ENCODE measurements at places on chromosomes 11 and 22.
A peak's percentile ranks its signal among the peaks of the same experiment; 100 is the strongest.

- no peak for DNase-seq
Observed at GRCh38 chr11:118912742-118913410, 12.8 kb downstream of the BCL9L start.

DNA sequence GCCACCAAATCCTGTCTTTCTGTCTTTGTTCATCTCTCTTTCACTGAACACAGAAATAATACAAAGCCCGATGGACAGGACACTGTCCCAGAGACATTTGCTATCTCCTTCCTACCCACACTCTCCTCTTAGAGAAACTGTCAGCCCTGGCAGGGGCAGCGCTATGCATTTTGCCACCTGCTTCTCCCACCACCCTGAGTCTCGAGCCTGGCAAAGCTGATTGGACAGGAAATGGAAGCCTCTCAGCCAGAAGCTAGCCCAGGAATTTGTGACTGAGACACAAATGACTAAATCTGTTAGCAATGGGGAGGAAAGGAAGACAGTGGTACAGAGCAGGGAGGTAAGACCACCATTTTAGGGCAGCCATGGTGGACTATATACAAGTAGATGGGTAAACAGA lies 14.9 kb upstream of the GALNT18 start:
- DNase-seq: no peak

DNA sequence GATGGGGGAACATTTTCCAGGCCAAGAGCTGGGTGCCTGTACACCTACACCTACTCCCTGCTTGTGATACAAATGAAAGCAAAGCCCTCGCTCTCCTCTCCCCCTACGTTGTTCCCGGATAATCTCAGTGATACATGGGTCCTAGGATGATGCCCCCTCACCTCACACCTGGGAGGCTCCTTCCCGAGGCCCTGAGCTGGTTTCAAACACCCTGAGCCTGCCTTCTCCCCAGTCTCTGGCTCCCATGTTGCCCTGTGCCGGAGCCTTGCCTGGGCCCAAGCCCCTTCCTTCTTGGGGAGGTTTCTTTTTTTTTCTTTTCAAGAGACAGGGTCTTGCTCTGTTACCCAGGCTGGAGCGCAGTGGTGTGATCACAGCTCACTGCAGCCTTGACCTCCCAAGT lies 23.3 kb downstream of the TRMU start:
- DNase-seq: no peak

DNA sequence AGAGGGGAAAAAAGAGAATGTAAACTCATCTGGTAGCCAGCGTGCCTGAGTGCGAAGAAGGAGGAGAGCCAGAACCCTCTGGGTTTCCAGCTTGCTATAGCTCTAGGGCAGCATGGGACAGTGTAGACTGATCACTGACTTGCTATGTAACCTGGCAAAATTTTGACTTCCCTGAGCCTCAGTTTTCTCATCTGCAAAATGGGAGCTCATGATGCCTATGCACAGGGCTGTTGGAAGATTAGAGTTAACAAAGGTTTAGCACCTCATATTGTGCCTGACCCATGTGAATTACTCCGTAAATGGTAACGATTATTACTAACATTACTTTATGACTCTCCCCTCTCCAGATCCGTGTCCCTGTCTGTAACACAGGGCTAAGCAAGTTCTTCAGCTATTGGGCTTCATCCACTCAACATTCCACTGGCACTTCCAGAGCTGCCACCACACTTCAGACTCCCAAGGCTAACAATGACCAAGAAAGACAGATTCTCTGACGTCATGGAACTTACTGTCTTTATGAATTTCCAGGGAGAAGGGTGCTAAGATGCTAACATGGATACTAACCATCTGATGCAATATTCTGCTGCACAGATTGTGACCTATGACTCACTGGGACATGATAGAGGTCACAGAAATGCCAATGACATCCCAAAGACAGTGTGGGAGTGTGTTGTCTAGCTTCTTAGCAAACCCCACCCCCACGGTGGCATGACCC lies 195.2 kb downstream of the TRIM29 start:
- DNase-seq: no peak

DNA sequence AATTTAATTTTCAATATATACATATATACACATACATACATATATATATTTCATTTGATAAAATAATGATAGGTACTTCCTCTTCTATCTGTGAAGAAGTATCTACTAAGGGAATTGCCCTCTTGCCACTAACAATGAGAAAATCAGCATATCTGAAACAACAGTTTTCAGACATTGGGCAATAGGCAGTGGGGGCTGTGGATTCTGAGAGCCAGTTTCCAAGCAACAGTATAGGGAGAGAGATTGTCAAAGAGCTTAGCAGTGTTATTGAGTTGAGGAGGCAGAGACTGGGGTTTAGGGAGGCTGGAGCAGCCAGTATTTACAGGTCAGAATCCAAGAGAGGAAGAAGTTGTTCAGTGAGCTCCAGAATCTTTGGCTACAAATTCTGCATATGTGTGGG lies 119.3 kb downstream of the ARFGAP2 start:
- no peak for DNase-seq

DNA sequence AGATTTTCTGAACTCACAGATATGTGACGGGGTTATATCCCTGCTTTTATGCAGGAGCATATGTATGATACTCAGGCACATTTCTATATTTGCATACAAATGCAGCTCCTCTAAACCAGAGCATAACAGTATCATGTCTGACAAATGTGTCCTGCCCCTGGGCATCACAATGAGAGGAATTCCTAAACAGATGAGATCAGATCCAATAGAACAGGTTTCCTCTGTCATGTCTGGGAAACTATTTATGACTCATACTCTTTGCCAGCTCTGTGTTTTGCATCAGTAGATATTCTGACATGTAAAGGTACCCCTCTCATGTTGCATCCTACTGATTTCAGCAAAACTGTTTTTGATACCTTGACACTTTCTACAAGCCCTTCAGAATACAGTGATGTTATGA lies 29.4 kb downstream of the SYT9 start:
- DNase-seq: peak; percentile 4

- DNase-seq: no peak
Observed at GRCh38 chr11:62854013-62854824, 14.8 kb upstream of the WDR74 start.

DNA sequence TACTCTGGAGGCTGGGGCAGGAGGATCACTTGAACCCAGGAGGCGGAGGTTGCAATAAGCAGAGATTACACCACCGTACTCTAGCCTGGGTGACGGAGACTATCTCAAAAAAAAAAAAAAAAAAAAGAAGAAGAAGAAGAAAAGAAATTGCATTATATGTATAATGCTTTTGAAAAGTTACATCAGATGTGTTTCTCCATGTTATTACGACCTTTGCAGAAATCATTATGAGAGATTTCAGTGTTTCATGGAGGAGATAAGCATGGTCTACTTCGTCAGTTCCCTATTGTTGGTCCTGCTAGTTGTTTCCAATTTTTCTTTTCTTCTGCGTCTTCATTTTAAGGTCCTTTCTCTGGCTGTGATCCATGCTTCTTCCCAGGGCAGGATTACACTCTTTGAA lies 3.0 kb downstream of the MIAT start:
- no peak for DNase-seq

- no peak for DNase-seq
Observed at GRCh38 chr11:120259988-120260565, 20.1 kb downstream of the POU2F3 start.

GRCh38 chr22:25192406-25192805 lies 7.3 kb upstream of the CRYBB3 start:
- DNase-seq: no peak

GRCh38 chr22:37922191-37922590 lies 16.1 kb downstream of the MICALL1 start:
- no peak for DNase-seq

DNA sequence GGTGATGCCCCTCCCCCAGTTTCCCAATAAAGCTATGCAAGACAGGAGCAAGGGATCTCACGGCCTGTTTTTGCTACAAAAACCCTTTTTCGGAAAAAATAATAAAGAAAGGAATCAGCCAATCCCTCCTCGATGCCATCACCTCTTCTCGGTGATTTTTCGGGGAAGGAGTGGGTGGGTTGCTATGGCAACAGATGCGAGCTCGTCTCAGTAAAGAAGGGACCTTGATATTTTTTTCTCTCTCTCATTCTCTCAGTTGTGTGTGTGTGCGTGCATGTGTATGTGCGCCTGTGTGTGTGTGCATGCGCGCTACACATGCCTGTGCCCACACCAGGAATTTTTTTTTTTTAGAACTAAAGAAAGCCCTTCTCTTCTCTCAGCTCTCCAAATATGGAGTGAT lies 3.8 kb upstream of the NPAS4 start:
- DNase-seq: no peak

- no peak for DNase-seq
Observed at GRCh38 chr11:130725421-130726233, 190.7 kb downstream of the SNX19 start.

DNA sequence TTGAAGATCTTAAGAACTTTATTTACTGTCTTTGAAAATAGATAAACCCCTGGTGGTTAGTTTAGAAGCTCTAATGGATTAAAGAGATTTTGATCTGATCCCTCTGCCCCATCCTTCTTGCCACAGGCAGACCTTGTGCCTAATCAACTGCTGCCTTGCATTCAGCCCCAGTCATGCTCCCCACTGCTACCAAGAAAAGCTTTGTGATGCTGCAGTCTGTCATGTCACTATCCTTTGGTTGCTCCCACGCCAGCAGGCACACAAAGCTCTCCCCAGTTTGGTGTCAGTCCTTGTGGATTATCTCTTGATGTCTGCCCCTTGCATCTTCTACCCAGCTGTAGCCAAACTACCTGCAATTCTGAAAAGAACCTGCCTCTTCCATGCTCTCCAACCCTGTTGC lies 112.2 kb downstream of the MTNR1B start:
- no peak for DNase-seq

- DNase-seq: no peak
Observed at GRCh38 chr11:118924591-118925585, 838 bp downstream of the BCL9L start.

- no peak for DNase-seq
Observed at GRCh38 chr11:117438371-117439000, 110.8 kb downstream of the CEP164 start.

DNA sequence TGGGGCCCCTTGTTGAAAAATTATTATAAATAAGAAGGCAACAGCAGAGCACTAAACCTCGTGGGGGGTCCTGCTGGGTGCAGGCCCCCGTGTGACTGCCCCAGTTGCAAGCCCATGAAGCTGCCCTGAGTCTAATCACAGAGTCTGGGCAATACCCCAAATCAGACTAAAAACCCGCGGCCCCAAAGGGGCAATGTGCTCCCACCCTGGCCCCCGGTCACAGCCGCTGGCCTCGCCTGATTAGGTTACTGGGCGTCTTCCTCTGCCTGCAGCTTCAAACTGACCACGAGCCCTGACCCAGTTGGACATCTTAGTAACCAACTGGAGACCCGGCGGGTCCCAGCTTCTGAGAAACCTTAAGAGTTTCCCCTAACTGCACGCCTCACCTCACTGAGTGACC lies 1.6 kb downstream of the CXCR5 start:
- DNase-seq: no peak

Data from HepG2 (cell line).